Dermis blood vessel endothelial cell (primary cell): ENCODE measurements at places on chromosomes 1 and 21. TPM values are rescaled to one million over a fixed set of nuclear protein-coding genes. Genes with fewer than 3 reads are reported as not detected.

The ZNF692 gene
- 7.7 and 16.5 TPM in 2 replicates for total RNA-seq

The C1orf74 gene
- total RNA-seq, result 2.2 and 2.4 TPM in 2 replicates

The TRIM17 gene
- total RNA-seq, result not detected in 2 replicates

The TM2D1 gene
- total RNA-seq, result 48.8 and 65.6 TPM in 2 replicates

The F13B gene
- not detected in 2 replicates for total RNA-seq

The RSPO1 gene
- total RNA-seq, result not detected in 2 replicates

The CRYBG2 gene
- 0.70 TPM in 1 of 2 replicates, not detected in the other for total RNA-seq

The HUNK gene
- total RNA-seq, result under 0.01 and 0.05 TPM in 2 replicates

The AKR7A3 gene
- total RNA-seq, result 0.14 and 0.34 TPM in 2 replicates

The SLC44A5 gene
- 1.7 TPM in 2 replicates for total RNA-seq

The ETV3L gene
- total RNA-seq, result not detected in 2 replicates

The TCHHL1 gene
- total RNA-seq, result not detected in 2 replicates

DNA sequence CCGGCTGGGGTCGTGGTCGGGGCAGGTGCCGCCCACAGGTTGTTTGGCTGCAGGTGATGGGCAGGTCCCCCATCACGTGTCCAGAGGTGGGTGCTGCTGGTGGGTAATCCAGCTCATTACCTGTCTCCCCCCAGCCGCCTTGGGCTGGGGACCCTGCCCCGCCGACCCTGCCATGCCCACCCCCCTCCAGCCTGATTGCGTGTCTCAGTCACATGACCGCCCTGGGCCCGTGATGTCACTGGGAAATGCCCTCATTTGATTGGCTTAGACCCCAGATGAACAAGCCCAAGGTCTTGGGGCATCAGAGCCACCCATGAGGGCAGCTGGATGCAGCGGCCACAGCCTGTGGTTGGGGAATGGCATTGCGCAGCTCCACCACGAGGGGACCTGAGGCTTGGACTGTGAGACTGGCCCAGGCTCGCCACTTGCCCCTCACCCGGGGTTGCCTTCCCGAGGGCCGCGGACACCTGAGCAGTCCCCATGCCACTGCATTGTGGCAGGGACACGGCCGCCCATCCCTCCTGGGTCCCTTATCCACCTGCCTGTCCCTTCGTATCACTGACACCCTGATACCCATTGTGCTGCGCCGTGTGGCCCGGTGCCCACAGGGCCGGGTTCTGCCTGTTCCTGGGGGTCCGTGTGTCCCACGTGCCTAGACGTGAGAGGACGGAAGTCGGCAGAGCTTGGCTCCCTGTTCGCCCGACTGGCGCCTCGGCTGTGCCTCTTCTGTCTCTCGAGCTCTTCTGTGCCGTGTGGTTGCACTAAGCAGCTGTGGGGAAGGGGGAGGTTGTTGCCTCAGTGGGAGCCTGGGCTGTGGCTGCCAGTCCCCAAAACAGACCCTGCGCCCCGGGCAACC is 68.0 kb downstream of the FAAP20 start:
- no peak for DNase-seq

DNA sequence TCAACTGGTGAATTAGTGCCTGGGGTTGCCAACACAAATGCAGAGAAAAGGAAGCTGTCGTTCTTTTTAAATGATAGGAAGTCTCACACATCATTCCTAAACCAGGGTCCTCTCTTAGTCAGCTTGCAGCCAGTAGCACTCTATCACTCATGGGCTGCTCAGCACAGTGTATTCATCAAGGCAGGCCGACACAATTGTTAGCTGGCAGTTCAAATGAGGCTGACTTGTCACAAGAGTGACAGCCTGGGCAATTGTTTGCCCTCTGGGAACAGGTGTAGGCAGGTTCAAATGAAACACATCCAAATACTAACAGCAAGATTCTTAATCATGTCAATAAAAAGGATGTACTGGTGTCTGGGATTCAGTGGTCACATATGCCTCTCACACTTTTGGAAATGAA is 76.9 kb downstream of the ERICH3 start:
- DNase-seq, result no peak

- no peak for DNase-seq
These were observed 24.9 kb downstream of the NCMAP start for GRCh38 chr1:24580756-24581155.

DNA sequence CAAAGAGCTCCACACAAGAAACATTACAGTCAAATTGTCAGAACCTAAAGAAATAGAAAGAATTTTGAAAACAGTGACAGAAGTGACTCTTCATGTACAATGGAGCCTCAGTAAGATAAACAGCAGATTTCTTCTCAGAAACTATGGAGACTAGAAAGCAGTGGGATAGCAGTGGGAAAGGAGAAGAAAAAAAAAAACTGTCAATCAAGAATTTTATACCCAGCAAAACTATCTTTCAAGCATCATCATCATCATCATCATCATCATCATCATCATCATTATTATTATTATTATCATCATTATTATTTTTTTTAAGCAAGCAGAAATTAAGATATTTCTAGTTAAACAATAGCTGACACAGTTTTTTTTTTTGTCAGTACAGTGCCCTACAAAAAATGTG is 24.2 kb downstream of the CEP170 start:
- DNase-seq, result peak; percentile 27

- peak; percentile 13 for DNase-seq
These were observed 62.0 kb downstream of the NVL start for GRCh38 chr1:224267925-224268324.

GRCh38 chr21:46550116-46550941 is 54.6 kb downstream of the S100B start:
- DNase-seq, result no peak

GRCh38 chr1:39620659-39621165 is 18.7 kb downstream of the HEYL start:
- DNase-seq, result peak; percentile 43

DNA sequence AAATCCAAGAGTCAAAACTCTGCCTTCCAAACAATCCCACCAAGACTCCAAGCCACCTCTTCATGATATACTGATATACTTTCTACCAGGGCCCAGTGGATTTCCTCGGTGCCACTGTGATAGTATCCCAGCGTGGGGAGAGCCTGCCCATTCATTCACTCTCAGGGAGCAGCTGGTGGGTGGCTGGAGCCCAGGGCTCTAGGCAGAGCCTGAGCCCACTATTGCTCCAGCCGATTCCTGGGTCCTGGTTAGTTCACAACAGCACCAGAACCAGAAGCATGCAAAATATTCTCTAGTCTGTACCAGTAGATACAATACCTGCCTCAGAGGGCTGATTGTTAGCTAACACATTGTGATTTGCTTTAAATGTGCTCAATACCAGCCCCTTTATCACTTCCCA is 831 bp downstream of the CSRP1 start:
- DNase-seq, result no peak

- DNase-seq, result no peak
These were observed 264.5 kb downstream of the OLFM3 start for GRCh38 chr1:101732261-101732660.

GRCh38 chr1:157189986-157190982 is 52.1 kb upstream of the ETV3 start:
- no peak for DNase-seq

- no peak for DNase-seq
These were observed 367.9 kb upstream of the RUNX1 start for GRCh38 chr21:35416866-35417489.

- no peak for DNase-seq
These were observed 116.5 kb downstream of the DSCAM start for GRCh38 chr21:40730426-40730800.

GRCh38 chr1:243827206-243827605 is 22.8 kb downstream of the AKT3 start:
- DNase-seq, result no peak

DNA sequence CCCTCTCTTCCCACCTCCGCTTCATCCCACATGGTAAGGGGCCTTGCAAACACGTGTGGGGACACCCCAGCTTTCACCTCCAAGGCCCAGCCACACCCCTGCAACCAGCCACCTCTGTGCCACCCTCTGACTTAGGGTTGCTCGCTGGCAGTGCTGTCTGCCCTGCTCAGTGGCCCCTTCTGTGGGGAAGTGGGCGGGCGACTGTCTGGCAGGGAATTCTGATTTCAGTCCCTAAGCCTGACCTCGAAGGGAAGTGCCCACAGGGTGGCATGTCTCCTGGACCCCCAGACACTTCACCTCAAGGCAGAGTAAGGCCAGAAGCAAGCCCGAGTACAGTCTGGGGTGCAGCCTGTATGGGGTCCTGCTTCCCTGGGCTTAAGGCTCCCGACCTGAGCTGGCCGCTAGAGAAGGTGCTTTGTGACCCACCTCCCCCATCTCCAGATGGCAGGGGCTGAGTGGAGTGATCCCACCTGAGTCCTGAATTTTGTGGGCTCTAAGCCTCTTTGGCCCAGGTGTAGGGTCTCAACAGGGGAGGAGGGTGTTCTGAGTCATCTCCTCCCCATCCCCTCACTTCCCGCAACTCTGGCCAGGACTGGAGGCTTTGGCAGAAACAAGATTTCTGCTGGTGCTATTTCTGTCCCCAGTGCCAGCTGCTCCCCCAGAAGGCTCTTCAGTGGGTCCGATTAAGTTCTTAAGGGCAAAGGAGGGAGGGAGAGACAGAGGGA is 7.0 kb downstream of the RD3 start:
- DNase-seq, result no peak

GRCh38 chr1:150065184-150065871 is 2.2 kb upstream of the VPS45 start:
- peak; percentile 29 for DNase-seq

DNA sequence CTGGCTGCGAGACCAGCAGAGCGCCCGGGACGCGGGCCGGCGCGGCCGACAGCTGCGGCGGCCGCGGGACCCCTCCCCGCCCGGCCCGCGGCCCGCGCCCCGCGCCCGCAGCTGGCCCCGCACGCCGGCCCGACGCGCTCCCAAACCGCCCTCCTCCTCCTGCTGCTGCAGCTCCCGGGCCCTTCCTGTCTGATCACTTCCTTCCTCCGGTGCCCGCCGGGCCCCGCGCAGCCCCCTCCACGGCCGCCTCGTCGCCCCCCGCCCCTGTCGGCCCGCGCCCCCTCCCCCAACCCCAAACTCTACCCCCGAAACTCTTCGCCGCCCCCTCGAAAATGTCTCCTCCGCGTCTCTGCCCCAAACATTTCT is 594 bp downstream of the LUZP1 start:
- peak; percentile 61 for DNase-seq

DNA sequence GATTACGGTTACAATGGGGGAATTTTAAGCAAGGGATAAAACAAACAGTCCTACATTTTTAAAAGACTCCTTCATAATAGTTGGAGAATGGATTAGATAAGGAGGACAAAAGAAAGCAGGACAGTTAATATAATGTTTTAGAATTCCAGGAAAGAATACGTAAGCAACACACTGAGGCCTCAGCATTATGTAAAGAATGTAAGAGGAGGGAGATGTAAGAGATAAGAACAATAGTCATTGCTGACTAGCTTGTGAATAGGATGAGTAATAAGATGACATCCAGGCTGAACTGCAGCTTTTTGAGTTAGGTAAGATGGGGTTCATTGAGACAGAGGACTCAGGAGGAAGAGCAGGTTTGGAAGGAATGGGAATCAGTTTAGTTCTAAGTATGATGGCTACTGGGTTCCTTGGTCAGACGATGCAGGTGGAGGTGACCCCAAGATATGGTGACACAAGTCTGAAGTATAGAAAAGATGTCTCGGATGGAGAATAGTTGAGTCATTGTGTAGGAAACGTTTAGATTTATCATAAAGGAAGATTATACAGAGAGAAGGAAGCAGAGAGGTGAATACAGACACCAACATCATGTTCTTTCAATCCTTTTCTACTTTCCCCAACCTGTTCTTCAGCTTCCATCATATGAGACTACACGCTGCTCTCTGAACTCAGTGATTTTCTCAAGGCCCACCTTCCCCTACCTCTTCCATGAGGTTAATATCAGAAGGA is 372.8 kb downstream of the PTBP2 start:
- DNase-seq, result peak; percentile 61

- no peak for DNase-seq
These were observed 32.9 kb downstream of the ARNT start for GRCh38 chr1:150843474-150843873.

DNA sequence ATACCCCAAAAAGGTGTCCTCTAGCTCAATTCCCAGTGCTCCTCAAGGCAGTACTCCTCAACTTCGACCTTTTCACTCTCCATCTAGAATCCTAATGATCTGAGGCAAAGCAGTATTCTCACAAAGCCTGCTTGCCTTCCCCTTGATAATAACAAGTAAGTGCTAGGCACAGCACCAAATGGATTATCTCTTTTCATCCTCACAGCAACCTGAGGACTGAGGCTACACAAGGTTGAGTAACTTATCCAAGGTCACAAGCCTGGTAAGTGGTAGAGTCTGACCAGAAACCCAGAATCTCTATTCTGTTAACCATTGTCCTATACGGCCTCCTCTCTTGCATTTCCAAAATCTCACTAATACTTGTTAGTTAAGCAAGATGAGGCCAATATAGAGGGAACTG is 5.1 kb downstream of the SYDE2 start:
- no peak for DNase-seq

DNA sequence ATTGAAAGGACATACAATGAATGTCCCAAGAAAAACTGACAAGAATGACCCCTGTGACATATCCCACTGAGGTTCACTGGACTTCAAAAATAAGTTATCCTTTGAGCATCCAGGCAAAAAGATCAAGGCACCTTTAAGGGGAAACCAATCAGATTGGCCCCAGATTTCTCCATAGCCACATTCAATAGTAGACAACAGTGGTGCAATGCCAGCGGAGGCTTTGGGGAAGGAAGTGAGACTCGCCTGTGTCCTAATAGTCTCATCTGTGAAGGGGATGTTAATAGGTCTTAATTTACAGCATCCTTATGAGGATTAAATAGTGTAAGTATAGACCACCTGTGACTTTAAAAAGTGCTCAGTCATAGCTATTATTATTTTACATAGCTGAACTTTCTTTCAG is 21.5 kb downstream of the RPL5 start:
- no peak for DNase-seq

GRCh38 chr1:186757851-186758250 is 70.9 kb upstream of the PLA2G4A start:
- DNase-seq, result peak; percentile 19

DNA sequence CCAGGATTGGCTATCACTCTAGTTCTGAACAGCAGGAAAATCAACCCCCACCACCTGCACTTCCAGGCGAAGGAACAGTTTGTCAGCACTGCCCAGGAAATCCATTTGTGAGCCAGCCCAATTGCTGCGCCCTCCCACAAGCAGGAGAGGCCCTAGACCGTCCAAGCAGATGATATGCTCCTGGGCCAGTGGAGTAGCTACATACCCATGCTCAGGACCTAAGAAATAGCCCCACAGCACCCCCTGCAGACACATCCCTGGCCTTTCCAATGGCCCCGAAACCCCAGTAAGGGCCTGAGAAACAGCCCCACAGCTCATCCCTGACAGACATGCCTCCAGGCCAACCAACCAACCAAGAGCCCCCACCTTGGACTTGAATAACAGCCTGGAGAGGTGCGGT is 111.5 kb upstream of the ZC3H11B start:
- DNase-seq, result no peak
